ENCODE measurements at places on chromosomes 5 and 9.
A peak's percentile ranks its signal among the peaks of the same experiment; 100 is the strongest.

- DNase-seq, result no peak
These were observed 601.5 kb downstream of the ANXA1 start for GRCh38 chr9:73753171-73753570.

GRCh38 chr5:94281236-94281801 is 337.1 kb downstream of the KIAA0825 start:
- no peak for DNase-seq

DNA sequence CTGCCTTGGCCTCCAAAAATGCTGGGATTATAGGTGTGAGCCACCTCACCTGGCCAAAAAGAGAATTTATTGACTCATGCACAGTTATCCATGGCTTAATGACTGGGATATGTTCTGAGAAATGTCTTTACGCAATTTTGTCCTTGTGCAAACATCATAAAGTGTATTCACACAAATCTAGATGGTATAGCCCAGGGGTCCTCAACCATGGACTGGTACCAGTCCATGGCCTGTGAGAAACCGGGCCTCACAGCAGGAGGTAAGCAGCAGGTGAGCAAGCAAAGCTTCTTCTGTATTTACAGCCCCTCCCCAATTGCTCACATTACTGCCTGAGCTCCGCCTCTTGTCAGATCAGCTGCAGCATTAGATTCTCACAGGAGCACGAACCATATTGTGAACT is 12.4 kb upstream of the SIL1 start:
- DNase-seq, result peak; percentile 56

DNA sequence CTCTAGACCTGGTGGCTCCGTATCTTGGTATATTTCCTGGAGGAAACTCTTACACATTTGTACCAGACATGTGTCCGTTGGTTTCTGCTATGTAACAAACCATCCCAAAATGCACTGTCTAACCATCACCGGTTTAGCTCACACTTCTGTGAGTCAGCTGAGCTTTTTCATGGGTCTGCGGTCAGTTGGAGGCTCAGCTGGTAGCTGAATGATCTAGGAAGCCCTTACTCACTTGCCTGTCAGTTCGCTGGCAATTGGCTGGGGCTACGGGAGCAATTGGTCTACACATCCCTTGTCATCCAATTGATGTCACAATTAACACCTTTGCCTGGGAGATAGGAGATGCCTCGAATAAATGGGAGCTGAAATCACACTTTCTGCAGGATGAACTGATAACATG is 11.6 kb upstream of the WHRN start:
- no peak for DNase-seq

- no peak for DNase-seq
These were observed 21.1 kb downstream of the AK8 start for GRCh38 chr9:132857031-132857430.

DNA sequence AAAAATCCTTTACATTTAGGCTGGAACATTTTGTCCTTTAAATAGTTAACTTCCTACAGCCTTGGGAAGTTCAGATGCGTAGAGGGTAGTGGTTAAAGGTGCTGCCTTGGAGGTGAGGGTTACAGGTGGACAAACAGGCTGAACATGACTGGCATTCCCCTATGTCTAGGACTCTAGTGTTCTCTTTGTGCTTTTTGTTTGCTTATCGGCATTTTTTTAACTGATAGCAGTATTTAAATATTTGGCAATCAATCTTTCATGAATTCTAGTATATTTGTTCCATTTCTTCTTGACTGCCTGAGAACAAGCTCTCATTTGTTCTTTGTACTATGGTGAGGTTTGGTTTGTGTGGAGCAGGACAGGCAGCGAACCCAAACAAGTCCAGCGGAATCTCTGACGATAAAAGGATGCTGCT is 307.6 kb downstream of the CTNND2 start:
- no peak for DNase-seq

DNA sequence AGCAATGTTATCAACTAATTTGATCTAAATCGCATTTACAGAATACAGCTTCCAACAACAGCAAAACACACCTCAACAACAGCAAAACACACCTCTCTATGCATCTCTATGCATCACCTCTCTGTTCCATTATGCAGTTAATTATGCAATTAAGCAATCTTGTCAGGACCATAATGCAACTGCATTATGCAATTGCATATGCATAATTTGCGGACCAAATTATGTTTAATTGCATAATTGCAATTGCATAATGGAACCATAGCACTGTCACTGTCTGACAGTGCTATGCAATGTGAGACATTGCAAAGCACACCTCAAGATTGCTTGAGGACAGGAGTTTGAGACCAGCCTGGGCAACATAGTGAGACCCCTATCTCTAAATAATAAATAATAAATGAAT is 80.4 kb upstream of the PRSS3 start:
- no peak for DNase-seq

DNA sequence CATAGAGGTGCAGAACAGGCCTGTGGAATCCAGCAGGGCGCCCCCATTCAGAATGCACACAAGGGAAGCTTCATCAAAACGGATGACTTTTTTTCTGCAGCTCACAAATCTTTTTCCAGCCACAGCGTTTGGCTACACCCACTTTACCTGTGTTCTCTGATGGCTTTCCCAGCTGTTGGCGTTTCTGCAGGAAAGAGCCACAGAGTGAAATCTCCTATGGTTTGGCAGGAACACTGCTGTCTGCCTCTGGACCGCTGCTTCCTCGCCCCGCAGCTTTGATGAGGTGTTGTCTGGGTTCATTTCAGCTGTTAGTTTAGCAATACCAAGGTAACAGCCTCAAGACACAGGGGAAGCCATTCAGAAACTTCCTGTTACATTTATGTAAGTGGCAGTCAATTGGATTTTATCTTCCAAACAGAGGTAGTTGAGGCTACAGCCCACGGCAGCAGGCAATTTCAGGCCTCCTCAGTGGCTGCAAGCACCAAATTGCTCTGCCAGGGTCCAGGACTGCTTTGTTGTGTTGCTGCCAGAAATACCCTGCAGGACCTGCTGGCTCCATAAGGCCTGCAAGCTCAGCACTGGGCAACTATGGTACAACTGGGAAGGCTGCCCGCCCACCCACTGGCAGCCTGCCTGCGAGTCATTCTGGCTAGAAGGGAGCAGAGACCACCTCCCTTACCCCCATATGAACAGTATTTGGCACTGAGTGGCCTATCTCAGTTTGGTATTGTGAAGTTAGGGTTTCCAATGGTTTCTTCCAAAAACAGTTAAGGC is 96.7 kb downstream of the MVB12B start:
- no peak for DNase-seq

DNA sequence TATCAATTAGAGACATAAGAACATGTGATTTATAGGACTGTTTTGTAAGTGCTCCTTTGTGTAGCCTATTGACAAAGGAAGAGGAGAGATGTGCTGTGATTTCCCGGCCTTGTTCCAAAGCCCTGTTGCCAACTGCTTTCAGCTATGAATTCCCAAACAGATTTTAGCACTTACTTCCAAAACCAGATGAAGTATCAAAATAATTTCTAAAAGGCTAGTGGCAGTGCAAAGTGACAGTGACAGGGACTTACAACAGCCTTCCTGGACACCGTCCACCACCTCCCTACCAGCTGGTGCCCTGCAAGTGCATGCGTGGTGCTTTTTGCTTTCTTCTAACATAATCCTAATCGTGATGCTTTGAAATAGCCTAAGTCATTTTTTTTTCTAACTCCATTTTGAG is 254.1 kb upstream of the ACTBL2 start:
- DNase-seq, result no peak

- DNase-seq, result no peak
These were observed 61.1 kb upstream of the TBC1D2 start for GRCh38 chr9:98316445-98317133.
